Epithelial cell of proximal tubule (primary cell): ENCODE measurements at places on chromosomes 1 and 21. TPM values are rescaled to one million over a fixed set of nuclear protein-coding genes. Genes with fewer than 3 reads are reported as not detected.
A peak's percentile ranks its signal among the peaks of the same experiment; 100 is the strongest.

- no peak for DNase-seq
Measured at GRCh38 chr1:235127203-235127602, 1.4 kb downstream of the TOMM20 start.

- no peak for DNase-seq
Measured at GRCh38 chr1:155877945-155878344, 18.6 kb downstream of the SYT11 start.

DNA sequence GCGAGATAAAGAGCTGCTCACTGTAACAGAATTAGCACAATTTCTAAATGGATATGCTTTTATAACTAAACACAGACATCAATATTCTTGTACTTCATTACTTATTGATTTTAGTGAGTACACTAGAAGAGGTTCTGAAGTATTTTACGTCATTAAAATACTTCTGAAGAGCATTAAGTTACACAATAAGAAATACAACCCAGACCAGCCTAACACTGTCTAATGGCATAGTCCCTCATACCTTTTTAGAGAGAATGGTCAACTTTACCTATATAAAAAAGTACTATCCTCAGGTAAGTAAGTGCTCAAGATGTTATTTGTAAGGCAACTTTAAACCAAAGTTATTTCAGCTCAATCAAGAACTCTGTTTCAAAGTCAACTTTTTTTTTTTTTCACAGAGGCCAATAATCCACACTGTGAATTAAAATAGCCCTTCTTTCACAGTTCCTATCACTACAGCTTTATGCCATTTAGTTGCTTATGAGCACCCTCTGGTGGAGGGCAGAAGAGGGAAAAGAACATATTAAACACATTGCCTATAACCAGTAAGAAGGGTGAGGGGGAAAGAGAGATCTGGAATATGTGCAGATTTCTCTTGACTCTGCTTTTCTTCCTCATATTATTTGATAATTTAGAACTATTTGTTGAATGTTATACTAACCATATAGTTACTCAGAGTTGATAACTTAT is 182.1 kb upstream of the DMRTA2 start:
- peak; percentile 12 for DNase-seq

DNA sequence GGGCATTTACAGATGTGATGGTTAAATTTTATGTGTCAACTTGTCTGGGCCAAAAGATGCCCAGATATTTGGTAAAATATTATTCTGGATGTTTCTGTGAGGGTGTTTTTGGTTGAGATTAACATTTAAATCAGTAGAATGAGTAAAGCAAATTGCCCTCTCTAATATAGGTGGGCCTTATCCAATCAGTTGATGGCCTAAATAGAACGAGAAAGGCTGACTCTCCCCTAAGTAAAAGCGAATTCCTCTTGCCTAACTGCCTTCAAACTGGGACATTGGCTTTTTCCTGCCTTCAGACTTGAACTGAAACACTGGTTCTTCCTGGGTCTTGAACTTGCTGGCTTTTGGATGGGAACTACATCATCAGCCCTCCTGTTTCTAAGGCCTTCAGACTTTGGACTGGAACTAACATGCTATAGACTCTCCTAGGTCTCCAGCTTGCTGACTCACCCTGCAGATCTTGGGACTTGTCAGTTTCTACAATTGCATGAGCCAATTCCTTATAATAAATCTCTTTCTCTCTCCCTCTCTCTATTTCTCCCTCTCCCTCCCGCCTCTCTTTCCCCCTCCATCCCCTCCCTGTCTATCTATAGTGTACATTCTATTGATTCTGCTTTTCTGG is 10.2 kb upstream of the NAV1 start:
- DNase-seq: no peak

The TNFRSF18 gene
- 0.65 and 3.1 TPM in 2 replicates for total RNA-seq

The LCE1A gene
- total RNA-seq: not detected in 2 replicates

The FAM3B gene
- total RNA-seq: 0.35 and 0.51 TPM in 2 replicates

The PPIAL4G gene
- not detected in 2 replicates for total RNA-seq

The TMEM269 gene
- not detected in 2 replicates for total RNA-seq

The VANGL2 gene
- total RNA-seq: 5.6 and 7.2 TPM in 2 replicates

The MYBPH gene
- total RNA-seq: not detected in 2 replicates
